ENCODE measurements at places on chromosomes 3 and 15.

- no peak for DNase-seq
These were observed 136.3 kb downstream of the IMPG2 start for GRCh38 chr3:101184111-101184510.

GRCh38 chr3:143203142-143203541, 83.6 kb downstream of the CHST2 start:
- no peak for DNase-seq

GRCh38 chr15:59169251-59169708, 37.4 kb upstream of the LDHAL6B start:
- no peak for DNase-seq

- DNase-seq = no peak
These were observed 67.8 kb downstream of the NSUN3 start for GRCh38 chr3:94130690-94131089.

DNA sequence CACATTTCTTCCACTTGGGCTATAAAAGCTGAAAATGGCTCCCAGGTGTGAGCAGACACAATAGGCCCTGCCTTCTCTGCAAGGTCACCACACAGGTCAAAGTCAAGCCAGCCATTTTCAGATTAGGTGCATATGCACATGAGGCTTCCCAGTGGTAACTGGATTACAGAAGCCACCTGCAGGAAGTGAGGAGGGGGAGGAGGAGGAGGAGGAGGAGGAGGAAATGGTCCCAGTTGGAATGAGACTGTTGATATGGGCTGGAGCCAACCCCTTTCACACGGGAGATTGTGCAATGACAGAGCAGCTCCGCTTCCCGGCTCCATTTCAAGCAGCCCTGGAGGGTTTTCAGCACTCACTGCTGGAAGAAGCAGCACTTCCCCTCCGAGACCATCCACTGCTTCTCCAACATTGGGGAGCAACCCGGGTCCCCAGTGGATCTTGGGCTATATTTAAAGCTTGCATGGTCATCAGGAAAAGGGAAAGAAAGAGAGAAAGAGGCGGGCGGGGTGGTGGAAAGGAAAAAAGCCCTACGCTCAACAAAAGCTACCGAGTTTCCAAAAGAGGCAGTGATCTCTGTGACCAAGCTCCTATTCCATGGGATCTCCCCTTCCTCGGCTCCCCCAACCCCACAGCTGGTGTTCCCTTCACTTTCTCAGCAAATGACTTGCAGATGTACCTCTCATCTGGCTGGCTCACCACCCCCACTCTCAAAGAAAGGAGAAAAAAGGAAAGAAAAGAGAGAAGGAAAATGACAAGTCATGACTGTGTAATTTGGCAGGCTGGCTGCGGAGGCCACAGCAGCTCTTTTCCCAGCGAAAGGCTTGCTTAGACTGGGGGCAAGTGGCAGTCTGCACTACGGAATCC, 58.3 kb downstream of the LRIG1 start:
- DNase-seq = no peak

DNA sequence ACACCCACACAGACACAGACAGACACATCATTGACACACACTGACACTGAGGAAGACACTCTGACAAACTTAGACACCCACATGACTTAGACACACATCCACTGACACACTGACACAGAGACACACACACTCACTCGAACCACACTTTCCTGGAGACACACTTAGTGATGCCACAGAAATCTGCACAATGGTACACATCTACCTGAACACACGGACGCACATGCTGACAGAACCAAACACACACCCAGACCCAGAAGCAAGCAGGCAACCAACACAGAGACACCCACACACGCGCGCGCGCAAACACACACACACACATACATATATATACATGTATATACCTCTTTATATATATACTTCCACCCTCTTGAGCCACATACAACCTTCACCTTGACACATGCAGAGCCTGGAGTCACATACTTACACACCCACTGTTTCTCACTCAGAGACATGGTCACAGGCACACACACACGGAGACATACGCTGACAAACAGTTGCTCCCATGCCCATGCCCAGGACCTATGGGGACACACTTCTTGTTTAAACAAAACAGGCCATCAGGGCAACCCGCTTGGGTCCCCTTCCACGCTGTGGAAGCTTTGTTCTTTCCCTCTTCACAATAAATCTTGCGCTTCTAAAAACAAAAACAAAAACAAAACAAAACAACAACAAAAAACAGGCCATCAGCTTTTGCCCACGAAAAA, 913 bp upstream of the SCN5A start:
- DNase-seq = no peak

- no peak for DNase-seq
These were observed 183.5 kb upstream of the EOMES start for GRCh38 chr3:27905625-27906024.

DNA sequence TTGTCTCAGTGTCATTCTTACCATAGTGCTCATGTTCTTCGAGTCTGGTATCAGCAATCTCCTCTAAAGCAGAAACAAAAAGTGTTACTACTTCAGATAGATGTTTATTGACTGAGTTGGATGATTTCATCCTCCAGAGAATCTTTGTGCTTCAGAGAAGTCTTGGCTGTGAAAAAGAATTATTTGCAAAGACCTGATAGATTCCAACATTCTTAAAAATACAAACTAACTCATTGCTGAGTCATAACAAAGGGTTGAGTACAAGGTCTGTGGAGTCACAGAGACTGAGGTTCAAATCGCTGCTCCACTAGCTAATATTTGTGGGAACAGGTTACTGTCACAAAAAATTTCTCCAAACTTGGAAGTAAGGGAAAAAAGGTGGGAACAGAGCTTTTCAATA, 9.0 kb upstream of the STRIT1 start:
- no peak for DNase-seq

GRCh38 chr15:68337826-68338225, 60.3 kb downstream of the FEM1B start:
- DNase-seq = no peak

- no peak for DNase-seq
These were observed 961.4 kb downstream of the VGLL3 start for GRCh38 chr3:86029590-86029989.

DNA sequence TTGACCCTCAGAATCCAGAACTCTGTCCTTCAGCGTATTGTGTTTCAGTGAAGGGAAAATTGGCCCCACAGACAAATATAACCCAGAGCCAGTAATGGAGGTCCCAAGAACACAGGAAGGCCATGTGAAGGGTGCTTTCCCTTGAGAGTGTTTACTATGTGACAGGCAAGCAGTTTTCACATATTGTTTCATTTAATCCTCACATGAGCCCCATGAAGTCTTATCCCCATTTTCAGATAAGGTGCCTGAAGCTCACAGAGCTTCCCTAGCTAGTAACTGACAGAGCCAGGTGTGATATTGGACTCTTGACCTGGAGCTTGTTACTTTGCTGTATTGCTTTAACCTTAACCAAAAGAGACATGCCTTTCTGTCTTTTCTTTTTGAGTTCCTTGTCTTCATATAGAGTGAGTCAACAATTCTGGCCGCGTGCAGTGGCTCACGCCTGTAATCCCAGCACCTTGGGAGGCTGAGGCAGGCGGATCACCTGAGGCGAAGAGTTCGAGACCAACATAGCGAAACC, 9.4 kb upstream of the DVL3 start:
- no peak for DNase-seq

DNA sequence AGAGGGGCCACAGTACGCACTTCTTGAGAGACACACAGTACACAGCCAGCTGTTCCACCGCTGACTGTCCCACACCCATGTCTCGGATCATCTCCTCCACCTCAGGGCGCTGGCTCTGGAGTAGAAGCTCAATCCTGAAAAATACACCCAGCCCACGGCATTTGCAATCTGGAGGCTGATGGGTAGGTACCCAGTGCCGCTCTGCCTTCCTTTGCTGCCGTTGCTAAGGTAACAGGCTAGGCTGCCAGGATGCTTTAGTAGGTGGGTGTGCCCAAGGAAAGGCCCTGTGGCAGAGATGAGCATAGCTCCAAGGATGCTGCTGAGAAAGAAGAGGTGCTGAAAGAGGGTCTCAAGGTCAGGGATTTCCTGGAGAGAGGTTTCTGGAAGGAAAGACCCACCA, 14.6 kb downstream of the TRAIP start:
- no peak for DNase-seq

- no peak for DNase-seq
These were observed 100.7 kb upstream of the SLC4A7 start for GRCh38 chr3:27584874-27585273.

- no peak for DNase-seq
These were observed 17.7 kb upstream of the HEG1 start for GRCh38 chr3:125073390-125073905.

GRCh38 chr3:159662549-159662948, 326.1 kb upstream of the IL12A start:
- DNase-seq = no peak

GRCh38 chr15:90000186-90001001, 730 bp upstream of the ZNF710 start:
- no peak for DNase-seq

DNA sequence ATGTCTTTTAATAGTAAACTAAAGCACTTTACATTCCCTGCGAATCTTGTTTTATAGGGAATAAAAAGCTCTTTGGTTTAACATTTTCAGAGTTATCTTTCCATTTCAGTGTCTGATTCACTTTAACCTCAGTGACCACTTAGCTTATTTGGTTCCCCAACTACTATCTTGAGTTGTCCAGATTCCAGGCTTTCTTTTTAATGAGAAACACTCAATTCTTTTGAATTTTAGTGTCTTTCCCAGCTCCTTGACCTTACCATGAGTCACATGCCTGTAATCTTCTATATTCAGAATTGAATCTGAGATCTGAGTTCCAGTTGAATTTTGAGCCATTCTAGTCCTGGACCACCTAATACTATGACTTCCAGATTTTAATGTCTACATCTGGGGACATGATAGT, 144.4 kb downstream of the KCNAB1 start:
- no peak for DNase-seq

DNA sequence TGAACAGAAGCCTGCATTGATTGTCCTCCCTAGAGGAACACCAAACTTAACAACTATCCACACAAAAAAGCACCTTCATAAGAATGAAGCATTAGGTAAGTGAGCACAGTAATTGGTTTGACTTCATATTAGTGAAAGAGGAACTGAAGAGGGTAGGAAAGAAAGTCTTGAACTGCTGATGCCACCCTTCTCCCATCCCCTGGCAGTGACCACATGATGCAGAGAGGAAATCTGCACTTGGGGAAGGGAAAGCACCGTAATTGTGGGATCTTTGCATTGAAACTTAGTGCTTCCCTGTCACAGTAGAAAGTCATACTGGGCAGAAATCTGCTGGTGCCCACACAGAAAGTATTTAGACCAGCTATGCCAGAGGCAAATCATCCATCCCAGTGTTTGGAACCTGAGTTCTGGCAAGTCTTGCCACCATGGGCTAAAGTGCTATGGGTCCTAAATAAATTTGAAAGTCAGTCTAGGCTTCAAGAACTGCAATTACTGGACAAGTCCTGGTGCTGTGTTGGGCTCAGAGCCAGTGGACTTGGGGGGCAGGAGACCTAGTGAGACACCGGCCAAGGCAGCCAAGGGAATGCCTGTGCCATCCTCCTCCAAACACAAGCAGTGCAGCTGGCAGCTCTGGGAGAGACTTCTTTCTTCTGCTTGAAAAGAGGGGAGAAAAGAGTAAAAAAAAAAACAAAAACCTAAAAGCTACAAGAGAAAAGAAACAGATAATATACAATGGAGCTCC, 63.6 kb downstream of the SLC15A2 start:
- DNase-seq = no peak

DNA sequence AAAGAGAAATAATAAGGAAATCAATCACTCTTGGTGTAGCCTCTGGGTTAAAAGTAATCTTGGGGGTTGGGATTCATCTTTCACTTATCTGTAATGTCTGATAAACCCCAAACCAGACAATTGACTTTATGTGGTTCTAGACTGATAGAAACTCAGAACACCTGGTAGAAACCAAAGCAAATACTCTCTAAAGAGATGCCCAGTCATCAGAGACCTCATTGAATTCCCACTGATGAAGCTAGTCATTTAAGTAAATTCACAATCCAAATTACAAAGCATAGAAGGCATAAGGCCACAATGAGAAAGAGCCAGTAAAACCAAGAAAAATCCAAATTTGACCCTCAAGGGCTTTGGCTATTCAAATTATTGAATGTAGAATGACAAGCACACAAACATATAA, 250.6 kb downstream of the MBNL1 start:
- DNase-seq = no peak

DNA sequence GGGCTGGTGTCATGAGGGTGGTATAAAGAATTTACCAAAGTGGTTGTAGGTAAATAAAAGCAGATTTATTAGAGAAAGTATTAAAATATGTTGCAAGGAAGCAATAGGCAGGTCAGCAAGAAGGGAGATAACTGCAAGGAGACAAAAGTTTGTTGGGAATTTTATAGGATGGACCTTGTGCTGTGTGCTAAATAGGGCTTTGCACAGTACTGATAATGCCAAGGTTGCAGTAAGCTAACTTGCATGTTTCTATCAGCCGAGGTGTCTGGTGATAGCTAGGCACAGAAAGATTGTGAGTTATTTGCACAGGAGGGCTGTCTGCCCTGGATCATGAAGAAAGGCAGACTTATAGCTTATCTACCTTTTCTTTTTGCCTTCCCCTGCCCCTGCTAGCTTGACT, 102.5 kb upstream of the SPRED1 start:
- DNase-seq = no peak

GRCh38 chr15:22895465-22896190, 57.2 kb downstream of the NIPA2 start:
- DNase-seq = no peak

GRCh38 chr15:100259266-100259665, 82.5 kb downstream of the ADAMTS17 start:
- DNase-seq = no peak

- no peak for DNase-seq
These were observed 104.8 kb downstream of the PLCH1 start for GRCh38 chr3:155640098-155640497.

GRCh38 chr3:160128056-160128455, 97.2 kb upstream of the C3orf80 start:
- no peak for DNase-seq

GRCh38 chr15:35698966-35699575, 153.1 kb upstream of the DPH6 start:
- DNase-seq = no peak

- no peak for DNase-seq
These were observed 43.3 kb downstream of the TGFBR2 start for GRCh38 chr3:30649572-30650318.

DNA sequence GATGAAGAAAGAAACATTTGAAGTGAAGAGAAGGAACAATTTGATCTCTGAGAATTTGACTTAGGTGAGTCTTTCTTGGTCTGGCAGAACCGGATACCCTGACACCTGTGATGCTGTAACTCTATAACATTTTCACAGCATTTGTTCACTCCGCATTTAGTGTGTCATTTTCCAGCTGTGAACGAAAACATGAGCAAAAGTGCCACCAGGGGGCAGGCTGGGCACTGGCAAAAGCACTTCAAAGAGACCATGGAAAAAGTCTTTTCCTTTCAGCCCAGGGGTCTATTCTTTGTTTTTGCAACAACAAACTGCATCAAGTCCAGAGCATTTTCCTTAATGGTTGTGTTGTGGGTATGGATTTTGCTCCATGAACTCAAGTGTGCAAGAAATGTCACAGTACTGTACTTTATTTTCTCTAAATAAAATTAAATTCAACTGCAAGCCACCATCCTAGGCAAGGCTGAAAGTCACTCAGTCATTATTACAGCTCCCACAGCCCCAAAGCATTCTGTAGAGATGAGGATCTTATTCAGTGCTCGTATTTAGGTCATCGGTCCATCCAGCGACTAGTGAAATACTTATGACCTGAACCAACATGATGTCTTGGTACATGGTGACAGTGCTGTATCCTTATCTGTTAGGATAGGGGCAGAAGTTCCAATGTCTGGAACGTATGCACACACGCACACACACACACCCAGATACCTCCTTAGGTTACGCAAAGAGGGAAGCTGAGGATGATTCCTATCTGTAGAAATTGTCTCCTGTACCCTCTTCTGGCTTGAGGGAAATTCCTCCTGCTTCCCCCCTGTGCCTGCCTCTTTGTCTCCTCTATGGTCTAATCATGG, 125.5 kb downstream of the GADL1 start:
- DNase-seq = peak; percentile 7

Measured in NCI-H1417 treated with DMSO at 0.1 percent for 48 hours (cell line).